Activated T-cell treated with anti-CD3 and anti-CD28 coated beads, Interleukin-2, amount 50 U/mL, for 72 hours (primary cell): ENCODE measurements at places on chromosomes 6 and 20.
A peak's percentile ranks its signal among the peaks of the same experiment; 100 is the strongest.

DNA sequence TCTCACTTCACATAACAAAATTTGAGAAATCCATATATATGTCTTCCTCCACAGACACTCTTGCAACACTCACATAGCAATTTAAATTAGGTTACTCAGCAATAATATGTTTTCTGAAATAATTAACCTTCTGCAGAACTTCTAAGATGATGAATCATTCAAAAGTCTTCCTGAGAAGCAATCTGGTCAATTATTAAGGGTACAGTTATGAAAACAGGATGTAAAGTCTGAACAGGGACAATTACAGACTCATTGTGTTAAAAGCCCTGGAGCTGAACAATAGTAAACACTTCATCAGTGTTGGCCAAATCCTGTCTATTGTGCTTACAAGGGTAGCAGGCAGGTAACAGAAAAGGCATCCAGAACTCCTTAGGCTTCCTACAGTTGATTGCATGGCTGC lies 75.4 kb downstream of the FILIP1 start:
- no peak for DNase-seq

- no peak for DNase-seq
These were observed 21.0 kb downstream of the SULF2 start for GRCh38 chr20:47764154-47764733.

GRCh38 chr20:35695245-35695749 lies 3.9 kb downstream of the NFS1 start:
- no peak for DNase-seq

- DNase-seq, result no peak
These were observed 105.3 kb downstream of the CEBPB start for GRCh38 chr20:50295762-50296449.

DNA sequence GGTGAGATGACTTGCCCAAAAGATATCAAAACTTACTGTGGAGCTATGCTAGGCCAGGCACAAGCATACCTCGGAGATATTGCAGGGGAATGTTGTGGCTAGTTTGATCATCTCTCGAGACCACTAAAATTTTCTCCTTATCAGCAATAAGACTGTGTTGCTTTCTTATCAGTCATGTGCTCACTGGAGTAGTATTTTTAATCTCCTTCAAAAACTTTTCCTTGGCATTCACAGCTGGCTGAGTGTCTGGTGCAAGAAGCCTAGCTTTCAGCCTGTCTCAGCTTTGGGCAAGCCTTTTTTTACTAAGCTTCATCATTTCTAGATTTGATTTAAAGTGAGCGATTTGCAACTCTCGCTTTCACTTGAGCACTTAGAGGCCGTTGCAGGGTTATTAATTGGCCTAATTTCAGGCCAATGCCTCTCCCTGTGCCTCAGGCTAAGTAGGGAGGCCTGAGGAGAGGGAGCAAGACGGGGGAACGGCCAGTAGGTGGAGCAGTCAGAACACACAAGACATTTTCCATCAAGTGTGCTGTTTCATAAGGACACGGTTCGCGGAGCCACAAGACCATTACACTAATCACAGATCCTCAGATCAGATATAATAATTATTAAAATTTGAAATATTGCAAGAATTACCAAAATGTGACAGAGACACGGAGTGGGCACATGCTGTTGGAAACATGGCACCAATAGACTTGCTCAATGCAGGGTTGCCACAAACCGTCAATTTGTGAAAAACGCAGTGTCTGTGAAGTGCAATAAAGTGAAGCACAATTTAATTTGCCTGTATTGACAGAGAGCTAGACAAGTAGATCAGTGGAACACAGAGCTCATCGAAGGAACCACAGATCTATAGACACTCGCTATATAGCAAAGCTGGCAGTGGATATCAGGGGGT lies 106.8 kb upstream of the SIRPG start:
- DNase-seq, result peak; percentile 66

DNA sequence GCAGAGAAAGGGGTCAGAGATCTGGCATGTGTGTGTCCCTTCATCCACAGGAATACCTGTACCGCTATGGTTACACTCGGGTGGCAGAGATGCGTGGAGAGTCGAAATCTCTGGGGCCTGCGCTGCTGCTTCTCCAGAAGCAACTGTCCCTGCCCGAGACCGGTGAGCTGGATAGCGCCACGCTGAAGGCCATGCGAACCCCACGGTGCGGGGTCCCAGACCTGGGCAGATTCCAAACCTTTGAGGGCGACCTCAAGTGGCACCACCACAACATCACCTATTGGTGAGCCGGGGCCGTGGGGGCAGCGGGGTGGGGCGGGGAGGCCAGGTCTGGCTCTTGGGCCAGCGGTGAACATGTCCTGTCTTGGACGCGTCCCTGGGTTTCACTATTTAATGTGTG lies 1.1 kb downstream of the MMP9 start:
- no peak for DNase-seq

DNA sequence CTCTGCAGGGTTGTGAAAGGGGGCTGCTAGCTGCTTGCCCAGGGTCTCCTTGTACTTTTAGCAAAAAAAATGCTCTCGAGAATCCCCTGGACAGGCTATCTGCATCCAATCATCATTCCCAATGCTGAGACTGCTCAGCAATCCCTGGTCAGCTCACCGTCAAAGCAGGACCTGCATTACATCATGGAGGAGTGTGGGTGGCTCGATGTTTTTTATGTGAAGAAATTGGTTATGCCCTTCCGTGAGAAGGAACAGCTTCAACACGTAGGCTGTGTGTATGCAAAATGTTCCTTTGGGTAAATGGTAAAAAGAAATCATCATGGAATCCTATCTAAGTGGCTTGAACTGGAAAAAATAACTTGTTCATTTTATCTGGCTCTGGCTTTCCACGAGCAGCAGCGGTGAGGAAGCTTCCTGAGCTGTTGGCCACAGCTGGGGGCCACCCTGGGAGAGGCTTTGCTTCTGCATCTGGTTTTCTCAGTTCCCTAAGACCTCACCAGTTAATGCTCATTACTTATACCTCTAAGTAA lies 111.4 kb downstream of the FYN start:
- peak; percentile 53 for DNase-seq

DNA sequence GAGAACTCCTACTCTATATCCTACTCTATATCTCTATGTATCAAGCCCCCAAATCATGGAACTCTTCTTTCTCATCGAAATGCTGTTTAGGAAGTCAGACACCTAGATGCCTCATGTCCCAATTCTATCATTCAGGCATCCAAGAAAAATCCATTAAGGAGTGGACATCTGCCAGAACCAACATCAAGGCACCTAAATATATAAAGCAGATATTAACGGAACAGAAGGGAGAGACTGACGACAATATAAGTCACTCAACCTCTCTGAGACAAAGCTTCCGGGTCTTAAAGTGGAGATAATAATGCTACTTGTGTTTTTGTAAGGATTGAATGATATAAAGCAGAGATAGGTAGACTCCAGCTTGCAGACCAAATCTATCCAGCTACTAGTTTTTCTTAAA lies 241.5 kb downstream of the NFATC2 start:
- no peak for DNase-seq

DNA sequence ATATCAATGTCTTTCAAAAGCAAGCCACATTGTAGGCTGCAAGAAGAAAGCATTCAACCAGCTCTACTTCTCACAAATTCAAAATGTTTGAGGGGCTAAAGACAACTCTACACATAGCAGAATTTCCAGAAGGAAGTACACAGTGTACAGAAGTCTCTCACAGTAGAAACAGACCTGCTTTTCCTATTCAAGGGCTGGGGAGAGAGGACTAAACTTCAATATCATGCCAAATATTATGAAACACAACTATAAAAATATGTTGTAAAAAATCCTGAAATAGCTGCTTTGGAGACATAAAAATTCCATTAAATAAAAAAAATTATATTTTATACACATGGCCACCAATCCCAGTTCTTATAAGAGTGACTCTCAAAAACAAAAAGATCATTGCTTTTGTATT lies 70.8 kb upstream of the IPCEF1 start:
- DNase-seq, result no peak

DNA sequence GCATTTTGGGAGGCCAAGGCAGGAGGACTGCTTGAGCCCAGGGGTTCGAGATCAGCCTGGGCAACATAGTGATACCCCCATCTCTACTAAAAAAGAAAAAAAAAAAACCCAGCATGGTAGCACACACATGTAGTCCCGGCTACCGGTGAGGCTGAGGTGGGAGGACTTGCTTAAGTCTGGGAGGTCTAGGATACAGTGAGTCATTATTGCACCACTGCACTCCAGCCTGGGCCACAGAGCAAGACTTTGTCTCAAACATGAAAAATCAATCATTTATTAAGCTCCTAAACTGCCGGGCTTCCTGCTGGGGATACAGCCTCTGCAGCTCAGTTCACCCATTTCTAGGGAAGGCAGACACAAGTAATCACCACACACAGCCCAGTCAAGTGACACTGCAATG lies 7.3 kb upstream of the USP45 start:
- no peak for DNase-seq

DNA sequence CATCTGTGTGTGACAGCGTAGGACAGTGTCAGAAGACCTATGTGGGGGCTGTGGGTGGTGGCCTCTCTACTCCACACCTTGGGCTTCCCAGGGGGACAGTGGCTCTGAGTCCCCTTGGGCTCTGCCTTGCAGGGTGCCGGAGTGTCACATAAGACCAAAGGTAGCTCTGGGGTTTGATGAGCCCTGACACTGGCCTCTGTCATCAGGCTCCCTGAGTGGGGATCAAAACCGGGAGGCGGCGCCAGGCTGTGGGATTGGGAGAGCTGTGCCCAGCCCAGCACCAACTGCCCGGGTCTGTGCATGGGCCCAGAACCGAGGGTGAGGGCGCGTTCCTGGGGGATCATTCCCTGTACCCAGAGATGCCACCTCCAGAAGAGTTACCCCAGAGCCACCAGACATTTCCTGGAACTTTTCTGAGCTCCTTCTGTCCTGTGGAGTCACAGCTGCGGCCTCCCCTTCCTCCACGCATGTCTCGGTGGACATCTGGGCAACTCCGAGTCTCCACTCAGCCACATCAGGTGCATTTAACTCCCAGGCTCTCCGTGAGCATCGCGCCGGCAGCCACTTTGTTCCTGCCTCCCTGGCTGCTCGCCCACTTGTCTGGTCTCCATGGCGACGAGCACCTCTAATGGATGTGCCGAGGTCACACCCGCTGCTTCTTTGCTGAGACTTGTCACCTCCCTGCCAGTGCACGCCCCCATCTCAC lies 94.7 kb downstream of the TMEM242 start:
- no peak for DNase-seq
